Omental fat pad (tissue), 4 donors: ENCODE measurements at places on chromosomes 7 and 10.

DNA sequence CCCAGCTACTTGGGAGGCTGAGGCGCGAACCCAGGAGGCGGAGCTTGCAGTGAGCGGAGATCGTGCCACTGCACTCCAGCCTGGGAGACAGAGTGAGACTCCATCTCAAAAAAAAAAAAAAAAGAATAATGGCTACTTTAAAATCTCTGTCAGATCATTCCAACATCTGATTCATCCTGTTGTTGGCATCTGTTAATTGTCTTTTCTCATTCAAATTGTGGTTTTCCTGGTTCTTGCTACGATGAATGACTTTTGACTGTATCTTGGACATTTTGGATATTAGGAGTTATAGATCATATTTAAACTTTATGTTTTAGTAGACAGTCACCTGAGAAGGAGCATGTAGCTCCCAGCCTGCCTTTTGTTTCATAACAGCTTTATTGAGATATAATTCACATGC, 8.5 kb downstream of the TPST1 start:
- no peak for DNase-seq

- DNase-seq, result no peak
Measured at GRCh38 chr7:2023877-2024566, 208.7 kb downstream of the MAD1L1 start.

GRCh38 chr10:133009218-133009950, 67.0 kb upstream of the CFAP46 start:
- DNase-seq, result no peak

DNA sequence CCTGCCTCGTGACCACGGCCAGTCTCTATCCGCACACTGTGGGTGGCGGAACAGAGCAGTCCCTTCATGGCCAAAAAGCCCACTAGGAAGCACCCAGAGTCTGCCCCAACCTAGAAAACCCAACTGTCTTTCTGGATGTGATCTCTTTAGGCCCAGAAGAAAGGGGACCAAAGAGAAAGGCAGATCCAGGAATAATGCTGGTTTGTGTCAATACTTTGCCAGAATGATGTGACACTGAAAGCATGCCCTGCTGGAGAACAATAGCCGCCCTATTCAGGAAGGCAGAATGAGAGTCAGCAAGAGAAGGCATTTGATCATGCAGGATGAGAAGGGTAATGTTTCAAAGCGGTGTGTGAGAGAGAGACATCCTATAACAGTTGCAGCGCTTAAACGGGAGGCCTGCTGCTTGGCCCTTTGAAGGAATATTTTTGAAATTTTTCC, 274.7 kb downstream of the USP6NL start:
- no peak for DNase-seq
